Germinal center (tissue), 1 donor: ENCODE measurements at places on chromosomes 6 and 20.
A peak's percentile ranks its signal among the peaks of the same experiment; 100 is the strongest.

DNA sequence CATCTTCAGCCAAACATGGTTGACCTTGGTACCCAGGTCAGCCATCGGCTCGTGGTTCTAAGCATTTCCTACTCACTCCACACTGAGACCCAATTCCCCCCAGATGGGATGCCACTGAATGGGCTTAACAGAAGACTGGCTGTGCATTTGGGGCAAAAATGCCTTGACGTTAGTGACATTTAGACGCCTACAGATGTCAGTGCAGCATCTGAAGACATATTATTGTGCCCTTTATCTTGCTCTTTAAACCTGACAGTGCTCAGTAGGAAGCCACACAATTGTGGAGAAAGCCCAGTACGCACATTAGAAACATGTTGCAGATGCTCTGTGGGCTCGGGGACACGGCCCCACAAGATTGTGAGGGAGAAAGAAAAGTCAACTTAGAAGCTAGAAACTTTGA, 414.7 kb downstream of the PTPRT start:
- DNase-seq = no peak

GRCh38 chr6:13586603-13587542, 12.5 kb downstream of the SIRT5 start:
- no peak for DNase-seq

DNA sequence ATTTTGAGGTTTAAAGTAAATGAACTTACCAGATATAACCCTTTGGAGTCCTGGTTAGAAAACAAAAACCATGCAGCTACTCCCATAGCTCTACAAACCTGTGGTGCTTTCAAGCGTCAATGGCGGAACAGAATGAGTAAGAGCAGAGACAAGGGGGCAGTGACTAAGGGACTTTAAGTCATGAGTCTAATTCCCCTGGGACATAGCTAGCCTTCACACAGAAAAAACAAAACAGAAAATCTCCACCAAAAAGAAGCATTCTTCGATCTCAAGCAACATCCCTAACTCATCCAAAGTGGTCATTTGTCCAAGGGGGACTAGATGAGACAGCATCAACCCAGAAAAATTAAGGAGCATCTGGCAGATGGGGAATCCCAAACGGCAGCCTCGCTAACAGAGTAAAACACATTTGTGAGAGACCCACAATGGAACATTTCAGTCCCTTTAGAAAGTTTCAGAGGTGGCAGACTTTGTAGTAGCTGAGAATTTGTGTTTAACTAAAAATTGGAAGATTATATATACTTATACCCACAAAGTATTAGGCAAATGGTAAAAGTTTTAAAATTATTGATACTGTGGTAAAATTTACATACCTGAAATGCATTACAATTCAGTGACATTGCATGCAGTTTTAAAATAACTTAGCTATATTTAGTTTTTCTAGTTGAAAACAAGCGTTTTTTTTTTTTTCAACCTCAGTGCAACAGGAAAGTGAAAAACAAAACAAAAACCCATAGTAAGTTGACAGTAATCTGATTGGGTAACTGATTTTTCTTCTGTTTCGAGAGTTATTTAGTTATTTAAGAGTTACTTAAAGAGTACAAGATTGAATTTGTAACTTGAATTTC, 67.5 kb downstream of the KCNQ5 start:
- DNase-seq = peak; percentile 36

DNA sequence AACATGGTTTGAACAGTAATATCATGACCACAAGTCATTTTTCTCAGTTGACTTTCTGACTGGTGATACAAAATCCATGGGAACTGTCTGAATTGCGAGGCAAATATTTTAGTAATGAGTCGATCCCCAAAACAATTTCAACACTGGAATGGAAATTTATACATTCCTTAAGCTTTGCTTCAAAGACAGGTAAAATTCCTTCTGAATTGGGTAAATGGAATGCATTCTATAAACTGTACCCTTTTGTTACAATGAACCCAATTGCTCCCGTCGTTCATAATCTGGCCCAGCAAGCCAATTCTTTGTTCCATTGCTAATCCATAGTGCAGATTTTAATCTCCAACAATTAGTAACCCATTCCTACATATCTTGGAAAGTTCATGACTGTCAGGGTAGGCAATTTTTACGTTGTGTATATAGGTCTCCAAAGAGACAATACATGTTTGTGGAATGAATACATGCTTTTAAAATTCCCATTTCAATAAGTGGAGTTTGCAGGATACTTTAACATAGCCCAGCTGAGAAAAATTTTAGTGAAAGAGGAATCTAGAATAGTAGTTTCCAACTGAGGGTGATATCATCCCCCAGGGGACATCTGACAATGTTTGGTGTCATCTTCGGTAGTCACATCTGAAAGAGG, 32.7 kb downstream of the CYP24A1 start:
- DNase-seq = no peak

- DNase-seq = no peak
Observed at GRCh38 chr6:44093066-44093465, 34.2 kb downstream of the MRPL14 start.

GRCh38 chr6:19713411-19713810, 123.8 kb upstream of the ID4 start:
- no peak for DNase-seq

GRCh38 chr6:79158856-79159516, 75.5 kb downstream of the HMGN3 start:
- DNase-seq = no peak

GRCh38 chr6:35823601-35824000, 18.4 kb downstream of the LHFPL5 start:
- no peak for DNase-seq

DNA sequence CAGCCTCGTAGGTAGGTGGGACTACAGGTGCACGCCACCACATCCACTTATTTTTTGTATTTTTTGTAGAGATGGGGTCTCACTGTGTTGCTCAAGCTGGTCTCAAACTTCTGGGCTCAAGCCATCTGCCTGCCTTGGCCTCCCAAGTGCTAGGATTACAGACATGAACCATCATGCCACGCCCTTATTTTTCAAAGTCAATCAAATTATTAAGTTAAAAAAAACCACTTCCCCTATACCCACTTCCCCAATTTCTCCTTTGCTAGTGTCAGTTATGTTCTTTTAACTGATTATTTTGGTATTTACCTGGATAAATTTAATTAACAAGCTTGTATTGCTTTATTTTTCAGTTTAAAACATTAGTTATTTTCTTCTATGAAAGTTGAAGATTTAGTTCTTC, 49.6 kb downstream of the RIOK1 start:
- DNase-seq = peak; percentile 50

GRCh38 chr20:6768228-6769140, 998 bp downstream of the BMP2 start:
- no peak for DNase-seq

GRCh38 chr6:14804785-14805210, 441.1 kb upstream of the JARID2 start:
- no peak for DNase-seq

- peak; percentile 77 for DNase-seq
Observed at GRCh38 chr20:44979090-44979621, 12.8 kb downstream of the STK4 start.

DNA sequence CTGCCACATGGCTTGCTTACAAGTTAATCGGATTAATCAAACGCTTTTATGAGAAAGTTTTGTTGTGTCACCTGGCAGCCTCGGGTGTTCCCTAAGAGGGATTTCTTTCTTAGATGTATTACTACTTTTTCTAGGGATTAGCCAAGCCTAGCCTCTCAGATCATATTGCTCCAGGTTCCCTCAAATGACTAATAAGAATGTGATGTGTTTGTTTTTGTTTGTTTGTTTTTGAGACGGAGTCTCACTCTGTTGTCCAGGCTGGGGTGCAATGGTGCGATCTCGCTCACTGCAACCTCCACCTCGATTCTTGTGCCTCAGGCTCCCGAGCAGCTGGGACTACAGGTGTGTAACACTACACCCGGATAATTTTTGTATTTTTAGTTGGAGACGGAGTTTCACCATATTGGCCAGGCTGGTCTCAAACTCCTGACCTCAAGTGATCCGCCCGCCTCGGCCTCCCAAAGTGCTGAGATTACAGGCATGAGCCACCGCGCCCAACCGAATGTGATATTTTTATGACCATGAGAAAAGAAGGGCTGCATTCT, 977 bp downstream of the HMGN4 start:
- DNase-seq = no peak

GRCh38 chr6:155872961-155873360, 417.3 kb upstream of the NOX3 start:
- no peak for DNase-seq

DNA sequence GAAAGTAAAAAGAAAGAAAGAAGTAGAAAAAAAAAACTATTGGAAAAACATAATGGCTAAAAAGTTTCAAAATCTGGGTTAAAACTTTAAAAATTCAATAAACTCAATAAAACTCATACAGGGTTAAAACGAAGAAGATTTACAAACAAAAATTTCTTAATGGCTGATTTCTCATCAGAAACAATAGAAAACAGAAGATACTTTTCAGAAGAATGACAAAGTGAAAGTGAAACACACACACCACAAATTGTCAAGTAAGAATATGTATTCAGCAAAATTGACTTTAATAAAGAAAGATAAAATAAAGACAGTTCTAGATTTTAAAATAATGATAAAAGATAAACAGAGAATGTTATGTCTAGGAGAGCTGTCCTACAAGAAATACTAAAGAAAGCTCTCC, 618.9 kb upstream of the GJE1 start:
- DNase-seq = no peak

- no peak for DNase-seq
Observed at GRCh38 chr20:7841291-7841970, 98.8 kb downstream of the HAO1 start.

- no peak for DNase-seq
Observed at GRCh38 chr20:53381568-53382262, 211.9 kb downstream of the ZNF217 start.

GRCh38 chr6:71080133-71080532, 123.3 kb upstream of the B3GAT2 start:
- DNase-seq = no peak

GRCh38 chr6:108739496-108740330, 108.5 kb upstream of the ARMC2 start:
- no peak for DNase-seq

GRCh38 chr6:150925590-150925928, 60.1 kb downstream of the MTHFD1L start:
- DNase-seq = no peak

DNA sequence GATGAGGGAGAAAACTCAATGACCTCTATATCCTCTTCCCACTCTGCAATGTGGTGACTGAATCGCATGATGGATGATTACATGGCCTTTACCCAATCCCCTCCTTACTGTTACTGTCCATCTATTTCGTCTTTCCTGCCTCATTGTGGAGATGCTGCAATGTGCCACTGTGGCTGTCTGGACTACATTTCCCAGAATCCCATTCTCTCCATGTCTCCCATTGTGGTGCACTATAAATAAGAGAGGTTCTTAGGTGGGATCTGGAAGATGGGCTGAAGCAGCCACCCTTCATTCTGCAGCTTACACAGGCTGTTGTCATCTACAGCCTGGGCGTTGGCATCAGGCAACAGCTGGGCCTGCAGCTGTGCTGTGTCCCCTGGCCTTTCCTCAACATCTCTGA, 233.6 kb downstream of the PRKN start:
- no peak for DNase-seq

DNA sequence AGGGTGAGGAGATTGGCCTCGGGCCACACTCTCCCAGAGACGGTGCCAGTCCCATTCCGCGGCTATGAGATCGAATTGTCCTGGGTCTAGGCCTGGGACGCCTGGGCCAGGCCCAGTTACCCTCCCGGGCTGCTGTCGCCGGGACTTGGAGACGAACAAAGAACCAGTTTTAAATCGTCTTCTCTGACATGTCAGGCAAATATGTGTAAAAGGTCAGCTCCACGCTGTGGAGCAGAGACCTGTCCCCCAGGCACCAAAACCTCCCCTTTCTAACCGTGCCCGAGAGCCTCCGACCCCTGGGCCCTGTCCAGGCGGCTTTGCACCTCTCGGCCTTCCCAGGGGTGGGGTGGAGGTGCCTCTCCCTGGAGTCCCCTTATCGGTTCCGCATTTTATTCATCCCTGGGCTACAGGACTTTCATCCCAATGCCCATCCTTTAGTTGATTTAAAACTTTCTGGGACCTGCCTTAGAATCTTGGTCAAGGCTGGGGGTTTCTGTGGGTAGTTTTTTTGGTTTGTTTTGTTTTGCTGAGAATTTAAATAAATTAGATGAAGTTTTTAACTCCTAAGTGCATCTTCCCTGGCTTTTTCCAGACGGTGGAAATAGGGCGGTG, 5.8 kb upstream of the TFAP2A start:
- DNase-seq = no peak

- peak; percentile 2 for DNase-seq
Observed at GRCh38 chr6:95576218-95576997, 927 bp upstream of the MANEA start.

DNA sequence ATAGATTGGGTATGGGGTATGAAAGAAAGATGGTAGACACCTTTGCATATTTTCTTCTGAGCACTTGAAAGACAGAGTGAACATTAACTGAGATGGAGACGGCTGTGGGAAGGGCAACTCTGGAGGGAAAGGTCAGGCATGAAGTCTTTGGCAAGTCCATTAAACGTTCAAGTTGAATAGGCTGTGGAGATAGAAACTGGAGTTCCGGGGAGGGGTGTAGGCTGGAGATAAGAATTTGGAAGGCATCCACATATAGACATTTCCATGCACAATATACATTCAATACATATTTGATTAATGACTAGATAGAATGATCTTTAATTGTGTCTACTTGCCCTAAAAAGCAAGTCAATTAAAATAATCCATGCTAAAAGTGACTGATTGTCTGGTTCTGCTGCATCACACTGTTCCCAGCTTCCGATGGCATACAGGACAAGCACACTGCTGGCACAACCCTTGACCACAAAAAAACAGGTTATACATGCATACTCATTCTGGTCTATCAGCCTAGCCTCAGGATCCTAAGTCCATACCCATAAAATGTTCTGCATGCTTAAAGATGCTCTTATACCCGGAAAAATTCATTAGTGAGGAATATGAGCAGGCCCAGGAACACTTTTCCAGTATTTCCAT, 1.9 kb upstream of the MYLK4 start:
- no peak for DNase-seq

- DNase-seq = no peak
Observed at GRCh38 chr6:46054516-46054915, 38.9 kb upstream of the CLIC5 start.

GRCh38 chr20:58081846-58082245, 146.6 kb downstream of the ANKRD60 start:
- no peak for DNase-seq

- no peak for DNase-seq
Observed at GRCh38 chr20:10984294-10984693, 310.5 kb upstream of the JAG1 start.

- DNase-seq = no peak
Observed at GRCh38 chr6:155039618-155040017, 44.5 kb downstream of the TIAM2 start.

GRCh38 chr6:137218473-137218916, 690 bp downstream of the IFNGR1 start:
- DNase-seq = peak; percentile 48

GRCh38 chr6:7311176-7311575, 1.8 kb downstream of the SSR1 start:
- no peak for DNase-seq

DNA sequence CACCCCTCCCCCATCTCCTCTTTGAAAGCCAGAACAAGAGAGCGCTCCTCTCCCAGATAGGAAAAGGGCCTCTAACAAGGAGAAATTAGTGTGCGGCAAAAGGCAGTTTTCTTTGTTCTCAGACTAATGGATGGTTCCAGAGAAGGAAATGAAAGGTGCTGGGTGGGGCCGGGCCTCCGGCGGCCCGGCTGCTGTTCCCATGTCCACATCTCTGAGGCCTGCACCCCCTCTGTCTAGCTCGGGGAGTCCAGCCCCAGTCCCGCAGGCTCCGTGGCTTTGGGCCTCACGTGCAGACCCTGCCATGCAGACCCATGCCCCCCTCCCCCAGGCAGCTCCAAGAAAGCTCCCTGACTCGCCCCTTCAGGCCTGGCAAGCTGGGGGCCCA, 35.8 kb upstream of the MRGBP start:
- no peak for DNase-seq

GRCh38 chr6:51654647-51655046, 432.8 kb downstream of the PKHD1 start:
- DNase-seq = no peak
